ENCODE measurements at places on chromosomes 12 and 14.

GRCh38 chr12:8894378-8894777 is 19.9 kb upstream of the PHC1 start:
- no peaks in the 10 kb centered on the region for H3K36me3 ChIP-seq
- H3K4me3 ChIP-seq, result no peak overlapping the region
- no peak for DNase-seq
- no peak overlapping the region for H3K27ac ChIP-seq

GRCh38 chr14:31229638-31230572 is 22.3 kb upstream of the HECTD1 start:
- H3K27me3 ChIP-seq, result no peaks in the 10 kb centered on the region
- DNase-seq, result no peak
- no peaks in the 10 kb centered on the region for H3K4me1 ChIP-seq
- H3K36me3 ChIP-seq, result no peaks in the 10 kb centered on the region
- no peak overlapping the region for H3K27ac ChIP-seq

GRCh38 chr12:68565391-68565903 is 45.3 kb upstream of the RAP1B start:
- peaks cover 36% of the 10 kb centered on the region for H3K4me1 ChIP-seq
- peak overlapping the region; percentile 2 for H3K27ac ChIP-seq
- no peaks in the 10 kb centered on the region for H3K36me3 ChIP-seq

DNA sequence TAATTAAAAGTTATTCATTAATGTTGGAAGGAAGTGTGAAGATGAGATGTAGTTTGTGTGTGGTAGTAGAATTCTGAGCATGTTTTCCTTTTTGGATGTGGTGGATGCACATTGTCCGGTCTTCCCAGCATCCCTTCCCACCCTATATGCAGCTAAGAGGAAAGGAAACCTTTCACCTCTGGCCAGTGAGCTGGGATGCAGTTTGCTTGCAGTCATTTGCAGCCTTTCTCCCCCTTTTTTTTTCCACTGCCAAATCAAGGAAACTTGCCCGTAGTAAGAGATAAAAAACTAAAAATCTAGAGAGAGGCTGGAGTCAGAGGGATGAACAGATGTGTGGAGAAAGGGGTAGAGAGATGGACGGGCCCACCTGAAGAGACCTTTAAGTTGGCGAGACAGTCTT is 72.5 kb upstream of the SLC38A2 start:
- H3K36me3 ChIP-seq, result no peaks in the 10 kb centered on the region
- H3K27me3 ChIP-seq, result no peaks in the 10 kb centered on the region
- H3K27ac ChIP-seq, result no peak overlapping the region
- H3K4me1 ChIP-seq, result peaks cover 17% of the 10 kb centered on the region
- no peak for DNase-seq
- no peak overlapping the region for H3K4me3 ChIP-seq

GRCh38 chr12:110284597-110284996 is 3.5 kb downstream of the ATP2A2 start:
- peaks cover 78% of the 10 kb centered on the region for H3K4me1 ChIP-seq
- DNase-seq, result no peak
- H3K36me3 ChIP-seq, result peaks cover 67% of the 10 kb centered on the region
- H3K27ac ChIP-seq, result peak overlapping the region; percentile 13
- H3K4me3 ChIP-seq, result peak overlapping the region; percentile 91

- DNase-seq, result no peak
- no peaks in the 10 kb centered on the region for H3K27me3 ChIP-seq
- H3K27ac ChIP-seq, result no peak overlapping the region
- no peak overlapping the region for H3K4me3 ChIP-seq
- peaks cover 7% of the 10 kb centered on the region for H3K36me3 ChIP-seq
These were observed 63.3 kb downstream of the ERC1 start for GRCh38 chr12:1054117-1054870.
